ENCODE measurements at places on chromosomes 11 and 22.

DNA sequence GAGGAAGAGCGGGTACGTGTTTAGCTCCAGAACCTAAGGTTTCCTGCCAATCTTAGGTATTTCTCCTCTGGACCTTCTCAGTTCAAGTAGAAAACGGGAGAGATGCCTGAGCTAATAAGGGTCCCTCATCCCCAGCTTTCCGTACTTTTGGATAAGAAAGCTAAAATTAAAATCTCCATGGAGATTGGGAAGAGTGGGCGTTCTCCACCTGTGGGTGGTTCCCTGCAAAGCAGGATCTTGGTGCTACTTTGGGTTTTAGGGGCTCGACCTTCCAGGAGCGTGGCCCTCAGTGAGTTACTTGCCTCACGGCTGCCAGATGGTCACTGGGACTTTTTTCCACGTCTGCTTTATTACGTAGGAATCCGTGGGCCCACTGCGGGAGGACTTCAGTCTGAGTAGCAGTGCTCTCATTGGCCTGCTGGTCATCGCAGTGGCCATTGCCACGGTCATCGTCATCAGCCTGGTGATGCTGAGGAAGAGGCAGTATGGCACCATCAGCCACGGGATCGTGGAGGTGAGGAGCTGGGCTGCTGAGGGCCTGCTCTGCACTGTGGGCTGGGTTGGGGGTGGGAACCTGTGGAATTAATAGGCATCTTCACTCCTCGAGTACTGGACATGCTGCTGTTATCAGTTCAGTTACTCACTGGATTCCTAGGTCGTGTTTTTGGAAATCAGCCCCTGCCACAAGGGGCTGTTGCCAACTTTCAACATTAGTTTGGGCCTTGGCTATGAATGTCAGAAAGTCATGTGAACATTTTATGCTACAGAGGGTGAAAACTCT is 17.8 kb upstream of the ST14 start:
- no peak for DNase-seq

DNA sequence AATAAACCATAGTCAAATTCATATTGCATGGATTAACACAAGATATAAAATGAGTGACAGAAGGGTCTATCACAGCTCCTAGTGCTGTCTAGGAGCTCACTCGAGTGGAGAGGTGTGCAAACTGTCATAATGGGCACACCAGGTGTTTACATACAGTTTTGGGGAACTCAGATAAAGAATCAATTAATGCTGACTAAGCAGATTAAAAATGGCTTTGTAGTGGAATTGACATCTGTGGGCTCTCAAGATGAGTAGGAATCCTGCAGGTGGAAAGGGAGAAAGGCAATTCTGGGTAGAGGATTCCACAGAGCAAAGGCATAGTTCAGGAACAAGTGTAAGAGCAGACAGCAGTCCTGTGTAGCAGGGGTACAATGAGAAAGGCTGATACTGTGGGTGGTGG is 496.2 kb upstream of the CCDC90B start:
- DNase-seq: no peak

GRCh38 chr11:93740031-93740729 is 1.1 kb downstream of the TAF1D start:
- peak; percentile 11 for DNase-seq

- no peak for DNase-seq
These were observed 20.0 kb downstream of the MYEOV start for GRCh38 chr11:69313992-69314391.

DNA sequence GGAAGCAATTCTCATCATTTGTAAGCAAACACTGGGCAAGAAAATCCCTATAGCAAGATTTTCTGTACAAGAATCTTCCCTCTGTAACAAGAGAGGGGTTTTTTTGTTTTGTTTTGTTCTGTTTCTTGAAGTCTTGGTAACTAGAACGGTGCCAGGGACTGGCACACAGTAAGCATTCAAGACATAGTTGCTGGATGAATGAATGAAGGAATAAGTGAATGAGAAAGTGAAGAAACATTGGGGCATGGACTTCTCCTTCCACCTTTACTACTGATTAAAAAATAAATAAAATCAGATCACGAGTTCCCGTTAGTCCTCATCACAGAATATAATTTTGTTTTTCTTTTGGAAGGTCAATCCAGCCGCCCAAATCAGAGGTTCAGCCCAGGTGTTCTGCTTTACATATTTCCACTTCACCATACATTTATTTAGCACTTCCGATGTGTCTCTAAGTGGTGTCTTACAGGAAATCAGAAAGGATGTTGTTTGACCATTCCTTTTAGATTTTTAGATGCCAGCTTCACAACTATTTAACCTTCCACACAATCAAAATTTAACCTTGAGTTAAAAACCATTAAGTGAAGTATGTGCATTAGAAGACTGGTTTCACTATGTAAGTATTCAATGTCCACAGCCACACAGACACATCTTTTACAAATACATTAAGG is 281.2 kb downstream of the CADM1 start:
- DNase-seq: no peak

GRCh38 chr22:19818324-19819207 is 36.1 kb downstream of the GNB1L start:
- DNase-seq: no peak
